H1 (cell line): ENCODE measurements at places on chromosomes 13 and 19.

DNA sequence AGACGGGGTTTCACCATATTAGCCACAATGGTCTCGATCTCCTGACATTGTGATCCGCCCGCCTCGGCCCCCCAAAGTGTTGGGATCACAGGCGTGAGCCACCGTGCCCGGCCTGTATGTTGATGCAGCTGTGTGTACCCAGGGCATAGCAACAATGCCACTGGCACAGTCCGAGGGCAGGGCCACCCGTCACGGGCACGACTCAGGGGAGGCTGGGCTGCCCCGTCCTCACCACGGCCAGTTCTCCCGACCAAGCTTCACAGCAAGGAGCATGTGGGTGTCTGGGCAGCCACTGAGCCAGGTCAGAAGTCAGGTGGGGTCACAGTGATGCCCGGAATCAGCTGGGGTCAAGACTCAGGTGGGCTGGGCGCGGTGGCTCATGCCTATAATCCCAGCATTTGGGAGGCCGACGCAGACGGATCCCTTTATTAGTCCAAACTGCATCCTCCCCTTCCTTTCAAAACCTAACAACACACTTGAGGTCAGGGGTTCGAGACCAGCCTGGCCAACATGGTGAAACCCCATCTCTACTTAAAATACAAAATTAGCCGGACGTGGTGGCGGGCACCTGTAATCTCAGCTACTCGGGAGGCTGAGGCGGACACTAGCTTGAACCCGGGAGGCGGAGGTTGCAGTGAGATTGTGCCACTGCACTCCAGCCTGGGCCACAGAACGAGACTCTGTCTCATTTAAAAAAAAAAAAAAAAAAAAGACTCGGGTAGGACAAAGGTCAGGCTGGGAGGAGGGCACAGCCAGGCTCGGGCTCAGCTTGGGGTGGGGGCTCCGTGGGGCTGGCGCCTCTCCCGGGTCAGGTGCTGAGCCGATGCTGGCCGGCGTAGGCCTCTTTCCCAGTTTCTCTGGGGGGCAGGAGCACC is 1.2 kb upstream of the CDC34 start:
- DNase-seq = no peak

DNA sequence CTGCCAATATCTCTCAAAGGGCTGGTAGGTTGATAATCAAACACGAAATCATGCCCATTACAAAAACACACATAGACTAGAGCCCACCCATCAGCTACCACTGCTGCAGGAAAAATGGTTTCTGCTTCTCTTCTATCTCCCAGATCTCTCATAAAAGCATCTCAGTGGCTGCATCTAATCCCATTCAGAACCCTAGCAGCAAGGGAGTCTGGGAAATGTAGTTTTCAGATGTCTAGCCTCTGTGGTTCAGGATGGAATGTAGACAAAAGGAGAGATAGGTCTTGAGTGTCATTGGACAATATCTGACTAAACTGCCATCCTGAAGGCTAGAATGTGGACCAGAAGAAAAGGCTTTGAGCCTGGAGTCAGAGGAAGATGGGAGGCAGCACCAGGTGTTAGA is 32.1 kb downstream of the RDH8 start:
- DNase-seq = no peak

DNA sequence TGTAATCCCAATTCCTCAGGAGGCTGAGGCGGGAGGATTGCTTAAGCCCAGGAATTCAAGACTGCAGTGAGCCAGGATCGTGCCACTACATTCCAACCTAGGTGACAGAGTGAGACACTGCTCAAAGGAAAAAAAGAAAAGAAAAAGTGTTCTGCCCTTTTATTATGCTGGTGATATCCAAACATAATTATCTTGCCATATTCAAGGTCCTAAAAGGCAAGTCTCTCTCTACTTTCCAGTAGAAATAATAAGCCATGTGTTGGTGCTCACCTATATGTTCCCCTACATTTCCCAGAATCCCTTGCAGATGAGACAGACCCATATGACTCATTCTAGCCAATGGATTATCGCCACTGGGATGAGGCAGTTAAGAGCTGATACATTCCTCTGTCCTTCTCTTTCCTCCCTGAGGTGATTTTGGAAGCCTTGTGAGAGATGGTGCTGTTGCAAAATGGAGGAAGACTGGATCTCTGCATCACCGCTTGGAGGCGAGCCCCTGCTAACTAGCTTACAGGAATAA is 58.3 kb upstream of the MRI1 start:
- DNase-seq = no peak

DNA sequence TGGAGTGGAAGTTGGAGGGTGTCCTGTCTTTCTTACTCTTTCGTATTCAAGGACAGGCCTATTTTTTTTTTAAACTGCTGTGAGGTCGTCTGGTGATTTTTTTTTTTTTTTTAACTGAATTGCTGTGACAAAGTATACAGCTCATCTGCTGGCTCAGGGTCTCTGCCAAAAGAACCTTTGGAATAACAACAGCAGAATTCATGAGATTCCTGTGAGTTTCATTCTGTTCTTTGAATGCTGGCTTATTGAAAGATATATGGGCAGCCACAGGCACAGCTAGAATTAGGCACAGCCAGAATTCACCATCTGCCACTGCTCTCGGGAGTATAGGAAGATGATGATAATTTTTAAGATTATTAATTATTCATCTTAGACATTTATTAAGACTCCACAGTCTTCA is 21.4 kb upstream of the FRY start:
- no peak for DNase-seq

DNA sequence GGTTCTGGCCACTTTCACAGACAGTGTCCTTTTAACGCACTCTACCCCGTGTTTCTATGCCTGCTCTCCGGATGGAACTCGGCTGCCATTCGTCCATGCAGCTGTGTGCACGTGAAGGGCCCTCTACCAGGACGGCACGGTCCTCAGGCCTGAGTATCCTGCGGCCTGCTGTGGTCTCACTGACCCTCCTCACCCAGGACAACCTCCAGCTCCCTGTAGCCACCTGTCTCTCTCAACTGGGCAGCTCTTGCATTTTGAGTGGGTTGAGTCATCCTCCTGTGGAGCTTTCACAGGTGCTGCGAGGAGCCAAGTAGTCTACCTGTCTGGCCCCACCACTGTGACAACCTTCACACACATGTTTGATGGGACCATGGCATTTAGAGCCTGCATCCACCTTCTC is 321.7 kb upstream of the TSHZ3 start:
- no peak for DNase-seq

GRCh38 chr19:45643927-45644771 is 5.0 kb upstream of the EML2 start:
- DNase-seq = no peak

- no peak for DNase-seq
These were observed 610.0 kb downstream of the EFNB2 start for GRCh38 chr13:105925496-105925895.

- no peak for DNase-seq
These were observed 60.4 kb downstream of the ADGRE1 start for GRCh38 chr19:6947745-6948144.

- DNase-seq = no peak
These were observed 3.3 kb downstream of the PPP5C start for GRCh38 chr19:46350029-46350757.

DNA sequence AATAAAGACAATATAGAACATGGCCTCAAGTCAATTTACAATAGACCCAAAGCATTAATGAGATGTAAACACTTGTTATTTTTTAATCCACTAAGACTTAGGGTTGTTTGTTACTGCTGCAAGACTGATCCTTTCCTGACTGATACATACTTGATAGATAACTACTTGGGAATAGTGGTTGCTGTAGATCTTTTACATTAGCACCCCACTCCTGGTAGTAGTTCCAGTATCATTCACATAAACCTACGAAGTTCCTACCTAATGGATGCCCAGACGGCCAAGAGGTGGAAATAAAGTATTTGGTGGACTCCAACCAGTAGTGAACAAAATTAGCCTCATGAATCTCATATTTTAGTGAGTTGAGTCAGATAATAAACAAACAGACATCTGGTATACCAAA is 26.9 kb downstream of the ADGRE1 start:
- no peak for DNase-seq

DNA sequence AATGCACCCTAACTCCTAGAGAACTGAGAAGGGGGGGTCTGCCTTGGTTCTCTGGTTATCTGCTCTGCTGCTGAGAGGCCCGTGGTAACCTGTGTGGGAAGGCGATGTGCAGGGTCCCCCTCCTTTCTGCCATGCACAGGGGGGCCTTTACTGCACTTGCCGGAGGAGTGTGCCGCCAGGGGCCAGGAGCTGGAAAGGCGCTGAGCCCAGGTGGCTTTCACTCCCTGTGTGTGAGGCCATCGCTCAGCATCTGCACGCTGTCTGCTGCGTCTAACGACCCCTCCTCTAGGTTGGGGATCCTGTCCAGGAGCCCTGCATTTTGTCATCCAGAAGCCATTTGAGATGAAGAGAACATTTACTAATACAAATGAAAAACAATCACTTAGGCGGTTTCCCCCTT is 37.0 kb upstream of the TEX29 start:
- no peak for DNase-seq

GRCh38 chr13:93201992-93202558 is 24.5 kb upstream of the GPC6 start:
- DNase-seq = no peak

DNA sequence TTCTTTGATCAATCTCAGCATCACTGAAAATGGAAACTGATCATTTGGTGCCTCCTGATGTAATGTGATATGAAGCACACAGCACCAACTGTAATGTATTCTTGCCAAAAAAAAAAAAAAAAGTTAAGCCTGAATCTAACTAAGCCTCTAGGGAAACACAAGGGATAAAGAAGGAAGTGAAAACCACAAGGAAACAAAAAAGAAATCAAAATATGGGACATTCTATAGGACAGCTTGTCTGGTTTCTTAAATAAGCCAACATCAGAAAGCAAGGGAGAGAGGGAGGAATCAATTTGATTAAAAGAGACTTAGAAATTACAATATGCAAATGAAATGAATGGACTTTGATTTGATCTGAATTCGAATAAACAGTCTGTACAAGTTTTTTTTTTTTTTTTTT is 20.6 kb upstream of the METTL21C start:
- DNase-seq = no peak

DNA sequence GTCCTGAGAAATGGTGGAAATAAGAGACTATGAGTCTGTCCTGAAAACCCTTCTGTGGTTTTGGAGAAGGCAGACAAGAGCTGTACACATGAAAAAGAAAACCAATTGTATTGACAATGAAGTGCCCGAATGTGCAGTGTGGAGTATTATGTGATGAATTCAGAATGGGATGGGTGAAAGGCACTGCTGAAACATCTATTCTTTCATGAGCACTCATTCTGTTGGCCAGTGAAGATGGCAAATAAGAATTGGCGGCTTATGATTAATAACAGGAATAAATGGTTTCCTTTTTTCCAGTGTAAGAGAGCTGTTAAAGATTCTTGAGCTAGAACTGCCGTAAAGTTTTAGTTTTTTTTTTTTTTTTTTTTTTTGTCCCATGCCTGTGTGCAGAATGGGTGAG is 5.7 kb downstream of the POLR1D start:
- DNase-seq = no peak

DNA sequence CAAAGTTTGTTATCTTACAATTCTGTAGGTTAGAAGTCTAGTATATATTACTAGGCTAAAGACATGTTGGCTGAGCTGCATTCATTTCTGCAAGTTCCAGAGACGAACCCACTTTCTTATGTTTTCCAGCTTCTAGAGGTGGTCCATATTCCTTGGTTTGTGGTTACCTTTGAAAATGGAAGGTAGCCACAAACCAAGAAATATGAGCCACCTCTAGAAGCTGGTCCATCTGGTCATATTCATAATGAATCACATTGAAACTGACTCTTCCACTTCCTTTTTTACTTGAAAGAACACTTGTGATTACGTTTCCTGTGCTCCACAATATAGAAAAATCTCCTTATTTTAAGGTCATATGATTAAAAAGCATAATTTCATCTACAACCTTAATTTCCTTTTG is 943.0 kb upstream of the PCDH9 start:
- no peak for DNase-seq

- DNase-seq = peak; percentile 50
These were observed 16.8 kb downstream of the FPR2 start for GRCh38 chr19:51777570-51778462.

DNA sequence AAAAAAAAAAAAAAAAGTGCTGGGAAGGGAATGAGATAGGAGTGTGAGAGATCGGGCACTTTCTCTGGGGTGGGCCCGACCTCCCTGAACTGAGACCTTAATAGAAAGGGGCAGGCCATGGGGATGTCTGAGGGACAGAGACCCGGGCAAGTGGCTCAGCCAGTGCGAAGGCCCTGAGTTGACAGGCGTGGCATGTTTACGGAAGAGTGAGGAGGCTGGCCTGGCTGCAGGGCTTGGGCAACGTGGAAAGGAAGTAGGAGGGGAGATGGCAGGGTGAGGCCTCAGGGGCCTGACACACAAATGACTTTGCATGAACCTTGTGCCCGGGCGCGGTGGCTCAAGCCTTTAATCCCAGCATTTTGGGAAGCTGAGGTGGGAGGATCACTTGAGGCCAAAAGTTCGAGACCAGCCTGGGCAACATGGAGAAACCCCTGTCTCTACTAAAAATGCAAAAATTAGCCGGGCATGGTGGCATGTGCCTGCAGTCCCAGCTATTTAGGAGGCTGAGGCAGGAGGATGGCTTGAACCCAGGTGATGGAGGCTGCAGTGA is 13.9 kb downstream of the FCHO1 start:
- DNase-seq = no peak

DNA sequence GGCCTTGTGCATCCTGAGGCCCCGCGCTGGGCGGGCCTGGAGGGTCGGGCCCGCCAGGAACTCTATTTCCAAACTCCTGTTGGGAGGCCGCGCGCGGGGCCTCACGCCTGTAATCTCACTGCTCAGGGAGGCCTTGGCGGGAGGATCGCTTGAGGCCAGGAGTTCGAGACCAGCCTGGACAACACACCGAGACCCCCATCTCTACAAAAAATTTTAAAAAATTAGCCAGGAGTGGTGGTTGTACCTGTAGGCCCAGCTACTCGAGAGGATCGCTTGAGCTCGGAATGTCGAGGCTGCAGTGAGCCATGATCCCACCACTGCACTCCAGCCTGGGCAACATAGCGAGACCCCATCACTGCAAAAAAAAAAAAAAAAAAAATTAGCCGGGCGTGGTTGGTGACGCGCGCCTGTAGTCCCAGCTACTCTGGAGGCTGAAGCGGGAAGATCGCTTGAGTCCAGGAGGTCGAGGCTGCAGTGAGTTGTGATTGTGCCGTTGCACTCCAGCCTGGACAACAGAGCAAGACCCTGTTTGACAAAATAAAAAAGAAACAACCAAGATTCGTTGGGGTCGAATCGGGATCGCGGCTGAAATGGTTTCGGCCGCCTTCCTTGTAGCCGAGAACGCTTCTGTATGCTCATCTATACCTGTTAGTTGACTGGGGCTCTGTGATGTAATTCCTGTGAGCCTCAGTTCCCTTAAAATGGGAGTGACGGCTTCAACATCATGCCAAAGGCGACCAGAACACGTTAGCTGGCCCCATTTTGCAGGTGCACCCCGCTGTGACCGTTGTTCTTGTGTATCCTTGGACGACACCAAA is 636 bp downstream of the SF3A2 start:
- no peak for DNase-seq

- DNase-seq = no peak
These were observed 8.8 kb upstream of the OXGR1 start for GRCh38 chr13:97003071-97003470.
